Activated CD4-positive, alpha-beta T cell treated with anti-CD3 and anti-CD28 coated beads, Interleukin-2, amount 50 U/mL, for 24 hours (primary cell): ENCODE measurements at places on chromosomes 4 and X.

DNA sequence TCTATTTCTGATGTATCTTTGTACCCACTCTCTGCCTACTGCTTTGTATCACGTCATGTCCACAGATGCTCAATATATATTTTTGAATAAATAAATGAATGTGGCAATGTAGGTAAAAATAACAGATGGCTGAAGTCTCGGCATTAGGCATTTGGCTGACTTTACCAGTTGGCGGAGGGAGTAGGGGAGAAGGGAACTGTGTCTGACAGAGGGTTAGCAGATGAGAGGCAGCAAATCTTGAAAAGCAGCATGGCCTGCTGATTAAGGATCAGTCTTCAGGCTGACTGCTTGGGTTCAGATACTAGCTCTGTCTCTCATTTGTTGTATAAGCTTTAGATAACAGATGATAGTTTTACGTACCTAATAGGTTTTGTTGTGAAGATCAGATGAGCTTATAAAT, 31.9 kb upstream of the RASGEF1B start:
- DNase-seq = no peak

GRCh38 chr4:168119890-168120289, 27.6 kb downstream of the ANXA10 start:
- DNase-seq = no peak

DNA sequence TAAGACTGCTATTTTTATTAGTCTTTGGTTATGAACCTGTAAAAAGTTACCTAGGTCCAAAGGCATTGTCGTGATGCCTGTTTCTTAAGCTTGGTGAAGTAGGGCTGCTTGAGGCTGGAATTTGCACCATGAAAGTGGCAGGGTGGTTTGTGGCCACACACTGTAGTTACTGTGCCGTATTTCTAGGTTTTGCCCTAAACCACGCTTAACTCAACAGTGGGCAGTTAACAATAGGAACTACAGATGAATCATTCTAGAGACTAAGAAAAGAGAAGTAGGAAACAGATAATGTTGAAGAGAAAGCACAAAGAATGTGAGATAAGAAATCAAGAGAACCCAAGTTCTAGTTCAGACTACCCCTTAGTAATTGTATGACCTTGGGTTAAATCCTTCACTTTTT, 11.5 kb downstream of the ETNPPL start:
- DNase-seq = no peak

DNA sequence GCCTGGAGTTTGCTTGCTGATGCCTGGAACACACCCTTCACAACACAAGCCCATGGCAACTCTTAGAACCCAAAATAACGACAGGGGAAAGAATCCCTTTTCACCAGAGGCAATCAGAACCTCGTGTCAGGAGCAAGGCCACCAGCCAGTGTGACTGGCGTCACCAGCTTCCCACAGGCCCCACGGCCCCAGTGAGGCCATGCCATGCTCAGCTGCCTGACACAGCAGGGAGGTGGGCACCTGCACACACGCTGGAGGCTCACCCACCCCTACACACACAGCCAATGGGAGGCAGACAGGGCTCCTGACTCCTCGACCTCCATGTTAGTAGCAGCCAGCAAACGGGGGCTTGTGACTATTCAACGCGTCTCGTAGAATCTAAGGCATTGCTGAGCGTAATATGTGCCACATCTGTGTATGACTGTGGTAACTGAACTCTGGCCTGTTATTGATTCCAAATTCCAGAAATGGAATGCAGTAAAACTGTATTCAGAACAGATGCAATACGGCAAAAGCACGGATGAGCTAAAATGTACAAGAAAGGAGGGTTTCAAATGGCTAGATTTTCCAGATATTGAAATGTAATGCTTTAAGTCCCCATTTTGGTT, 28.5 kb downstream of the RNF212 start:
- no peak for DNase-seq

DNA sequence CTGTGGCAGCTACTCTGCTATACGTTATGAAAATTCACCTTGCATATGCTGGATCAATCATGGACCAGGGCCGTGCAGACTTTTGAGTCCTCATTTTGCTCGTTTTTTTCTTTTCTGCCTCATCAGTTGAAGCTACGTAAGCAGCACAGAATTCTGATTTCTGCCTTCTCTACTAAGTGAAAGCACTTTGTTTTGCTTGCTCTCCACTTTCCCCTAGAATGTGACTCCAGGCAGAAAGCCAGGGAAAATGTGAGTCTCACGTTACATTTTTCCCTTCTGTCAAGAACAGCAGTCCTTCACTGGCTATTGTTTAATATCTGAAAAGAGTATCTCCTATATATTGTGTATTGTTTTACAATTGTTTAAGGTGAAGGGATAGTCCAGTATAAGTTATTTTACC, 1840.1 kb downstream of the PCDH7 start:
- DNase-seq = no peak
